MM.1S (cell line): ENCODE measurements at places on chromosomes 6 and 20.

GRCh38 chr6:37029249-37029971, 24.0 kb downstream of the FGD2 start:
- DNase-seq: peak; percentile 58

- DNase-seq: no peak
These were observed 151.4 kb downstream of the INSM1 start for GRCh38 chr20:20519269-20519668.

GRCh38 chr20:2279253-2279779, 16.5 kb upstream of the TGM3 start:
- no peak for DNase-seq

DNA sequence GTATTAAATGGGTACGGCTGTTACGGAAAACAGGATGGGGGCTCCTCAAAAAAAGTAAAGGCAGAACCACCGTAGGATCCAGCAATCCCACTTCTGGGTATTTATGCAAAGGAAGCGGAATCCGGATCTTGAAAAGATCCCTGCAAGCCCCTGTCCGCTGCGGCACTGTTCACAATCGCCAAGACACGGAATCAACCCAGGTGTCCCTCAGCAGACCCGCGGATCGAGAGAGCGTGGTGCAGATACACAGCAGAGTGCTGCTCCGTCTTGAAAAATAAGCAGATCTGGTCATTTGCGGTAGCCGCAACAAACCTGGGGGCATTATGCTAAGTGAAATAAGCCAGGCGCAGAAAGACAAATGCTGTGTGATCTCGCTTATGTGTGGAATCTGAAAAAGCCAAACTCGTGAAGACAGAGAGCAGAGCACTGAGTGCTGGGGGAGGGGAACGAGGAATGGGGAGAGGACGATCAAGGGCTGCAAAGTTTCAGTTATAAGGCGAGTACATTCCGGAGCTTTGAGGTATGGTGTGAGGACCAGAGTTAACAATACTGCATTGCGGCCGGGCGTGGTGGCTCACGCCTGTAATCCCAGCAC, 41.3 kb downstream of the NTSR1 start:
- no peak for DNase-seq

DNA sequence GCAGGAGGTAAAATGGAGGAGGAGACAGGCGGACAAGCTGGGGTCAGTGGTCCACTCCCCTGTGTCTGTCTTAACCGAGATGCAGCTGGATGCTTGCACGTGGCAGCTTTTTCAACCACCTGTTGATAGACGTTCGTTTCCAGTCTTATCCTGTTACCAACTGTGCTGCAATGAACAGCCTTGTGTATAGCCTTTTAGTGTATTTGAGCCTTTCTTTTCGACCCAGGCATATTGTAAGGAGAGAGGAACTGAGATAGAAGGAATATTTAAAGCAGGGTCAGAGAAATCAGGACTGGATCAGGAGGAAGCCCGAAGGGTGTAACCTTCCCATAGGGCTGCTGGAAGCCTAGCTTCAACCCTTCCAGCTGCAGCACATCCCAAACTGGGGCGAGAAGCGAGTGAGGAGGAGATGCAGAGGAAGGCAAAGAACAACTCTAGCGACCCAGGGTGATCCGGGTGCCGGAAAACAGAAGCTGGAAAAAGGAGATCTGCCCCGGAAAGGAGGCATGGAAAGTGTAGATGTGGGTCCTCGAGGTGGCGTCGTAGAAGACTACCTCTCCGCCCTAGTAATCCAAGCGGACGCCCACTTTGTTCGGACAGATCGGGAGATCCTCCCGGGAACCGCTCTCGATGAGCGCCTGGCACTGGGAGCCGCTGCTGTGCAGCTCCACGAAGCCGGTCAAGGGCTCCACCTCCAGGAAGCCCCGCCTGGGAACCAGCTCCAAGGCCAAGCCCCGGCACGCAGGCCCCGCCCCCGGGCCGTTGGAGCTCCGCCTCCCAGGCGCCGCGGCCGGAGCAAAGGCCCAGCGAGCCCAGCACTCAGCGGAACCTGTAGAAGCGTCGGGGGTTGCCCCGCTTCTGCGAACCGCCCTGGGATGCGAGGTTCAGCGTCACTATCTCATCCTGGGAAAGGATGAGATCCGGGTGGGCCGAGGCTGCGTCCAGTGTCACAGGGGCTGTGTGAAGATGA, 11.2 kb downstream of the TRIM31 start:
- DNase-seq: peak; percentile 79

GRCh38 chr6:26360451-26361416, 4.3 kb upstream of the BTN3A2 start:
- peak; percentile 98 for DNase-seq

DNA sequence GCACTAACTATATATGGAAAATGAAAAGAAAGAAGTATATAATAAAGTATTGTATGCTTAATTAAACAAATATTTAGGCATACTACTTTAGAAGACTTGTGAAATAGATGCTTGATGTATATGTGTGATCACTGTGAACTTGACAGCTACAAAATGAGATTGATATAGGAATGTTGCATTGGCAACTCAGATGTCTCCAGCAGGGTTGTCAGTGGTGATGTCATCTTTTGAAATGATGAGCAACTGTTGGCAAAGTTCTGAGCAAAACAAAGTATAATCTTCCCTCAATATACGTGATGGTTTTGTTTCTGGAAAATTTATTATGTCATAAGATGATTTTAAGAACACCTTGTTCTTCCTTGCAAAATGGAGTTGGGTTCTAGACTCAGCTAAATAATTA, 133.8 kb downstream of the ARID1B start:
- no peak for DNase-seq

DNA sequence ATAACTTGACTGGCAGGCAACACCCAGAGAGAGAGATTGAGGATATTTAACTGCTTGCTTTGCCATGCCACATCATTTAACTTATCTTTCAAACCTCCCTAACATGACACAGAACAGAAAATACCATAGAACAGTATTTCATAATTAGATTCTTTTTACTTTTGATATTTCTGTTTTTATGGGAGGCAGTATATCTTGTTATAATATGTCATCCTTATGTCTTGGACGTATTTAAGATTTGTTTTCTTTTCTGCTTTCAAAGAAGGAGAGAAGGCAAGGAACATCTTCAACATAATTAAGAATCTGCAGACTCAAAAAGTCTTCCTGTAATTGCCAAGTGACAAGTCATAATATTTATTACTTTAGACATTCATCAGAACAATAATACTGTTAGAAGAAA, 1283.7 kb downstream of the GRIK2 start:
- DNase-seq: no peak

- DNase-seq: no peak
These were observed 44.5 kb upstream of the OSTM1 start for GRCh38 chr6:108118810-108119768.

GRCh38 chr6:141587482-141588266, 545.1 kb upstream of the GJE1 start:
- DNase-seq: no peak

DNA sequence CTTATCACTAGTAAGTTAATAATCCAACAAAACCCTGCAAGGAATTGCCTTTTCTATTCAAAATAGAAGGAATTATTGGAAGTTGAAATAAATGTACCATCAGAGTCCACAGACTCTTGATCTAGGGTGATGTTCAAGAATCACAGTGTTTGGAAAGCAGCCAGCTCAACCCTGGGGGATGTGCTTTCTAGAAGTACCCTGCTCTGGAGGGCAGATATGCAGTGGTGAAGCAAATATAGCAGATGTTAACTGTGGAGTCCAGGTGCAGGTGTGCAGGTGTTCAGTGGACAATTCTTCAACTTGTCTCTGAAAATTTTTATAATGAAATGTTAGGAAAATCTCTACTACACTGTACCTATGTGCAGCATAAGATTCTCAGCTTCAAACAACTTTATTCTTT, 9.1 kb upstream of the INSM1 start:
- DNase-seq: peak; percentile 66

GRCh38 chr6:63904650-63905248, 269.1 kb downstream of the PHF3 start:
- peak; percentile 69 for DNase-seq
